CD4-positive, alpha-beta memory T cell (primary cell): ENCODE measurements at places on chromosomes 3 and 15. TPM values are rescaled to one million over a fixed set of nuclear protein-coding genes. Genes with fewer than 3 reads are reported as not detected.
A peak's percentile ranks its signal among the peaks of the same experiment; 100 is the strongest.

DNA sequence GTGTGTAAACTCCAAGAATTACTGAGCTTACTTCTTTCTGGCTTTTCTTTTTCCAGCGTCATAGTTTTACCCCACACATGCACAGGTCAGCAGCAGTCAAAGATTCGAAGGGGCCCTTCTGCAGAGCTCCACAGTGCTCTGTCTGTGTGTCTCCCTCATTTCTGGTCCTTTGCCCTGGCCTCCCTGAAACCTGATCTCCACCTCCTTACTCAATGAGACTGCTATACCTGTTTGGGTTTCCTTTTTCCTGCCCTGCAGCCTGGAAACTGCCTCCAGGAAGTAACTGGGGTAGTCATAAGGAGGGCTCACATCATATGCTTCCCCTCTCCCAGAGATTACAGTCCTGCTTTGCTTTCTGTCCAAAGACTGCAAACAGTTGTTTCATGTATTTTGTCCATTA, 82.8 kb upstream of the TNIK start:
- DNase-seq, result no peak
- no peak overlapping the region for H3K27ac ChIP-seq
- H3K4me3 ChIP-seq, result no peak overlapping the region
- H3K27me3 ChIP-seq, result no peaks in the 10 kb centered on the region
- H3K4me1 ChIP-seq, result peaks cover 5% of the 10 kb centered on the region
- H3K36me3 ChIP-seq, result no peaks in the 10 kb centered on the region

DNA sequence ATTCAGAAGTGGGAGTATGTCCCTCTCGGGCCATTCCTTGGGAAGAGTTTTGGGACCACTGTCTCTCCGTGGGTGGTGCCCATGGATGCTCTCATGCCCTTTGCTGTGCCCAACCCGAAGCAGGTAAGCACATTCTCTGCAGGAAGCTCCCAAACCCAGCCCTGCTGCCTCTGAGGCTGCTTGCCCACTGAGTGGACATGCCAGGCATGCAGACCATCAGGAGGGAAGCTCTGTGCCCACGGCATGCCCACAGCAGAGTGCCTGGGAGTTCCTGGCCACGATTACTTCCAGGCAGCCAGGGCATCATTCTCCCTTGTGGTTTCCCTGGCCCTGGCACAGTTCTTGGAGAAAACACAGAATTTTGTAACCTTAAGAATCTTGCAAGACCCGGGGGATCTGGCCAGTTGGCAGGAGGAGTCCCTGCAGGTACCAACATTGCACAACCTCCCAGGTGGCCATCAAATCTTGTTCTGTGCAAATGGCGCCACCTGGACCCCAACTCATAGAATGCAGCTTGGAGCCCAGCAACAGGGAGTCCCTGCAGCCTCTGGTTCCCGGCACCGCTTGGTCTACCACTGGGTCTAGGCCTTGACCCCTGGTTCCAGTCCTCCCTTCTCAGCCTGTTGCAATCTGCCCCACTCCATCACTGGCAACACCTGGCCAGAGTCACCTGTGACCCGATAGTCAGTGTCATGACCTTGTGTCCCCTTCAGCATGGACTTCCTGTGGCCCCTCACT, 20.4 kb downstream of the FAH start:
- no peak overlapping the region for H3K27ac ChIP-seq
- no peaks in the 10 kb centered on the region for H3K4me1 ChIP-seq
- no peak overlapping the region for H3K4me3 ChIP-seq
- H3K36me3 ChIP-seq, result peaks cover 4% of the 10 kb centered on the region

DNA sequence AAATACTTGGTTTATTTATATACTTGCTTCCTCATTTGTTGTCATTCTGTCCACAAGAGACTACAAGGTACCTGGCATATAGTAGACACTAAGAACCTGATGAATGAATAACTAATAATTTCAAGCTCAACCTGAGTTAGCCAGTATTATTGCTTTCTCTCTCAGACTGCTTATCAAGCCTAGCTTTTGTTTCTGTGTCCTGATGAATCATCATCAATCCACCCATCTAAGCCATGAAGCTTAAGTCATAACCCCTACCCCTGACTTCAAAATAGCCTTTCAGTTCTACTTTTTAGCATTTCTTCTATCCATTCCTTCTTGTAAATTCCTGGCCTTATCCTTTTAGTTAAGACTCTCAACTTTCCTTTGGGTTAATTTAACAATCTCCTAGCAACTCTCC, 420.8 kb downstream of the EPHA6 start:
- no peak for DNase-seq
- H3K36me3 ChIP-seq, result no peaks in the 10 kb centered on the region
- H3K27ac ChIP-seq, result no peak overlapping the region
- H3K4me1 ChIP-seq, result no peaks in the 10 kb centered on the region
- no peak overlapping the region for H3K4me3 ChIP-seq

DNA sequence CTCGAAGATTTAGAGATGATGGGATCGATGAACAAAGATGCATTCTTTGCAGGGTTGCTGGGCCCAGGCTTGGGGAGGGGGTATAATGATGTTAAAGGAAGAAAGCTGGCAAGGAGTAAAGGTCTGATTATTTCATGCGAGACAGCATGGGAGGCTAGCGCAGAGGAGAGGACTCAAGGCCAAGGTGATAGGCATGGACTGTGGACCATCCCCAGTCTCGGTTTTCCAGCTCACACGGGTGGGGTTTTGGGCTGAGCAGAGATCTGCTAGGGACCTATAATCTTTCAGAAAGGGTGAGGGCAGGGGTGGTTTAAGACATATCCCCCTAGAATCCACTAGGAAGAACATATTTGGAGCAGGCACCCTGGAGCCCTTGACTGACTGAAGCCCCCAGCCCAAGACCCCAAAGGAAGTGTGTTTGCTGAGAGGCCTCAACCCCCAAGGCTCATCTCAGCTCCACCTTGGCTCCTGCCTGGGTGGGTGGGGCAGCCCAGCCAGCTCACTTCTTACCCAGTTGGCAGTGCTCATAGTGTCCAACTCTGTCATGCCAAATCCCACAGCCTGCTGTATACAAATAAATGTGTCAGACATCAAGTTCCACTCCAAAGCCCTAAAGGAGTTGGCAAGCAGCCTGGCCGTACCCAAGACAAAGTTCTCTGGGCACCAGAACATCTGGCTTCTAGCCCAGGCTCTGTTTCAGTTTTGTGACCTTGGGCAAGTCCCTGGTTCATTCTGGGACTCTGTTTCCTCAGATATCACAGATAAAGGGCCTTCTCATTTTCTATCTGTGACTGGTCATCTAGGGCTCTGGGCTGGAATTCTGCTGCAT, 17.9 kb downstream of the ACSBG1 start:
- H3K36me3 ChIP-seq, result no peaks in the 10 kb centered on the region
- H3K27ac ChIP-seq, result no peak overlapping the region
- H3K4me3 ChIP-seq, result no peak overlapping the region
- H3K27me3 ChIP-seq, result no peaks in the 10 kb centered on the region

DNA sequence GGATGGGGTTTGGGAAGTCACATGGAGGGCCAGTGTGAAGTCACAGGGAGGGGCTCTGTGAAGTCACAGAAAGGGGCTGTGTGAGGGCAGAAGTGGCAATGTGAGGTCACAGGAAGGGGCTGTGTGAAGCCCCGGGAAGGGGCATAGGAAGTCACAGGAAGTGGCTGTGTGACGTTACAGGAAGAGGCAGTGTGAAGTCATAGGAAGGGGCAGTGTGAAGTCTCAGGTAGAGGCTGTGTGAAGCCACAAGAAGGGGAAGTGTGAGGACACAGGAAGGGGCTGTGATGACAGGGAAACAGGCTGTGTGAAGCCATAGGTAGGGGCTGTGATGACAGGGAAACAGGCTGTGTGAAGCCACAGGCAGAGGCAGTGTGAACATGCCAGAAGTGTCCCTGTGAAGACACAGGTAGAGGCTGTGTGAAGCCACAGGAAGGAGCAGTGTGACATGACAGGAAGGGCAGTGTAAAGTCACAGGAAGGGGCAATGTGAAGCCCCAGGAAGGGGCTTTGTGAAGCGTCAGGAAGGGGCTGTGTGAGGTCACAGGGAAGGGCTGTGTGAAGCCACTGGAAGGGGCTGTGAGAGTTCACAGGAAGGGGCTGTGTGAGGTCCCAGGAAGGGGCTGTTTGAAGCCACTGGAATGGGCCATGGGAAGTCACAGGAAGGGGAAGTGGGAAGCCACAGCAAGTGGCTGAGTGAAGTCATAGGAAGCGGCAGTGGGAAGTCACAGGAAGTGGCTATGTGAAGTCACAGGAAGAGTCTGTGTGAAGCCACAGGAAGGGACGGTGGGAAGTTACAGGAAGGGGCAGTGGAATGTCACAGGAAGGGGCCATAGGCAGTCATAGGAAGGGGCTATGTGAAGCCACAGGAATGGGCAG, 37.1 kb downstream of the GASK1A start:
- DNase-seq, result peak; percentile 46
- H3K4me3 ChIP-seq, result no peak overlapping the region
- peaks cover 52% of the 10 kb centered on the region for H3K4me1 ChIP-seq
- no peaks in the 10 kb centered on the region for H3K27me3 ChIP-seq
- peak overlapping the region; percentile 48 for H3K27ac ChIP-seq

DNA sequence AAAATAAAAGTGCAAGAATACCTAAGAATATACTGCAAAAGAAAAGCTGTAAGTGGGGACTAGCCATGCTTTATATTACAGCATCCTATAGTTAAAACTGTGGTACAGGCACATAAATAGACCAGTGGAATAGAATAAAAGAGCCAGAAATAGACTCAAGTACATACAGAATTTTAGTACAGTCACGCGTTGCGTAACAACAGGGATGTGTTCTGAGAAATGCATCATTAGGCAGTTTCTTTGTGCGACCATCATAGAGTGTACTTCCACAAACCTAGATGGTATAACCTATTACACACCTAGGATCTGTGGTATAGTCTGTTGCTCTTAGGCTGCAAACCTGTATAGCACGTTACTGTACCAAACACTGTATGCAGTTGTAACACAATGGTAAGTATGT, 61.8 kb downstream of the PCCB start:
- no peaks in the 10 kb centered on the region for H3K4me1 ChIP-seq
- H3K36me3 ChIP-seq, result no peaks in the 10 kb centered on the region
- no peak overlapping the region for H3K27ac ChIP-seq
- no peak for DNase-seq
- no peaks in the 10 kb centered on the region for H3K27me3 ChIP-seq

GREM1 gene
- not detected for total RNA-seq

- peaks cover 8% of the 10 kb centered on the region for H3K4me1 ChIP-seq
- no peaks in the 10 kb centered on the region for H3K36me3 ChIP-seq
- no peak overlapping the region for H3K27ac ChIP-seq
These were observed 23.9 kb upstream of the TRA2B start for GRCh38 chr3:185961675-185962232.

CCDC66 gene
- 104 TPM for total RNA-seq

DNA sequence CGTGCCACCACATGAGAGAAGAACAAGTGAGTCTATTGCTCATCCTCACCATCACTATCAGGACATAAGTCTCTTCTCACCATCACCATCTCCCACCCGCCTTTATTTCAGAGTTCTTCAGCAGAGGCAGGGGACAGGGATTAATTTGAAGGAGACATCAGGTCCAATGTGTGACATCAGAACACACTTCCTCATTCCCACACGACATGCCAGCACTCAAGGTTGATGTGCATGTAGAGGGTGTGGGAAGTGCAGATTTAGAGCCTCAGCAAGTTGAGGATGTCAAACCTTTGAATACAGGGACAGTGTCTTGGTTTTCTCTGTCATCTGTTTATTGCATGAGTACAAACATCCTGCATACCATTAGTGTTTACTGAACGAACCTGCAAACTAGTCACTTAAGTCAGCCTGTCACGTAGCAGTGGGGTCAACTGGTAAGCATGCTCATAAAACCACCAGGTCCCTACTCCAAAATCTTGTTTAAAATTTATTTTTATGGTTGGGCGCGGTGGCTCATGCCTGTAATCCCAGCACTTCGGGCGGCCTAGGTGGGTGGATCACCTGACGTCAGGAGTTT, 104.4 kb downstream of the MYLK start:
- H3K27me3 ChIP-seq, result no peaks in the 10 kb centered on the region
- no peaks in the 10 kb centered on the region for H3K36me3 ChIP-seq
- no peaks in the 10 kb centered on the region for H3K4me1 ChIP-seq
- H3K4me3 ChIP-seq, result no peak overlapping the region

GRCh38 chr15:57356178-57356577, 20.1 kb upstream of the CGNL1 start:
- no peak overlapping the region for H3K27ac ChIP-seq
- no peak overlapping the region for H3K4me3 ChIP-seq
- no peaks in the 10 kb centered on the region for H3K27me3 ChIP-seq
- no peaks in the 10 kb centered on the region for H3K4me1 ChIP-seq
- no peak for DNase-seq

GRCh38 chr15:74196175-74196574, 6.4 kb downstream of the STRA6 start:
- no peaks in the 10 kb centered on the region for H3K27me3 ChIP-seq
- no peak overlapping the region for H3K4me3 ChIP-seq
- no peaks in the 10 kb centered on the region for H3K36me3 ChIP-seq
- H3K27ac ChIP-seq, result no peak overlapping the region
- no peaks in the 10 kb centered on the region for H3K4me1 ChIP-seq

DNA sequence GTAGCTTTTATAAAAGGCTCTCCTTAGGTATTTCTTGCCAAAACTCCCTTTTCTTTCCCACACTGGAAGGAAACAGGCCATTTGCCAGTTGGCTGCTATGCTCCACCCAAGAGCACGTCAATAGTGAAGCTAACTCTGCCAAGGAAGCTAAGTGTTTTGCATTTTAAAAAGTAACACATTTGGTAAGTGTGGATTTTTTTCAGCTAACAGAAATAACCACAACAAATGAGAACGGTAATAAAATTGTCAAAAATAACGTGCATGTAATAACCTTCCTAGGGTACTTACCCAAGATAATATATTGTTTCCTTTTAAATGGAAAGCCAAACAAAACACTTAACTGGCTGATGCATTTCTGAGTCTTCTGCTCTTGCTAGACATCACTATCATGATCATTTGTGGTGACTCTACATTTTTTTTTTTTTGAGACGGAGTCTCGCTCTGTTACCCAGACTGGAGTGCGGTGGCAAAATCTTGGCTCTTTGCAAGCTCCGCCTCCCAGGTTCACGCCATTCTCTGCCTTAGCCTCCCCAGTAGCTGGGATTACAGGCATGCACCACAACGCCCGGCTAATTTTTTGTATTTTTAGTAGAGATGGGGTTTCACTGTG, 4.6 kb downstream of the DPP8 start:
- H3K27me3 ChIP-seq, result no peaks in the 10 kb centered on the region
- H3K27ac ChIP-seq, result no peak overlapping the region
- H3K4me1 ChIP-seq, result peaks cover 64% of the 10 kb centered on the region
- H3K36me3 ChIP-seq, result peaks cover 32% of the 10 kb centered on the region
- no peak overlapping the region for H3K4me3 ChIP-seq
